ENCODE measurements at places on chromosomes 16 and 17.

- no peak for DNase-seq
These were observed 11.5 kb downstream of the CLUH start for GRCh38 chr17:2700030-2700490.

DNA sequence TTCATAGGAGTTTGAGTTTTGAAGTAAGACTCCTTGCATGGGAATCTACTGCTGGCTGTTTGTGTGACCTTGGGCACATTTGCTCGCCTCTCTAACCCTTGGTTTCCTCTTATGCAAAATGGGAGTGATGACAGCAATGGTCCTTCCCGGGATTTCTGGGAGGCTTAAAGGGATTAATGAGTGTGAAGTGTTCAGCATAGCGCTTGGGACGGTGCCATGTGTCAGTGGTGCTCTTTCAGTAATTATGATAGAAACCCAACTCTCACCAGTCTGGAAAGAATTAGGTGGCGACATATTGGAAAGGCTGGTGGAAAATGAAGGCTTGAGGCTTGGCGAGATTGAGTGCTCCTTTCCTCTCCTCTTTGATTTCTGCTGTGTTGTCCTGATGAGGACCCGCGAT lies 429.2 kb upstream of the EEF2KMT start:
- no peak for DNase-seq

- DNase-seq: peak; percentile 45
These were observed 8.8 kb downstream of the RPL19 start for GRCh38 chr17:39208893-39209292.

DNA sequence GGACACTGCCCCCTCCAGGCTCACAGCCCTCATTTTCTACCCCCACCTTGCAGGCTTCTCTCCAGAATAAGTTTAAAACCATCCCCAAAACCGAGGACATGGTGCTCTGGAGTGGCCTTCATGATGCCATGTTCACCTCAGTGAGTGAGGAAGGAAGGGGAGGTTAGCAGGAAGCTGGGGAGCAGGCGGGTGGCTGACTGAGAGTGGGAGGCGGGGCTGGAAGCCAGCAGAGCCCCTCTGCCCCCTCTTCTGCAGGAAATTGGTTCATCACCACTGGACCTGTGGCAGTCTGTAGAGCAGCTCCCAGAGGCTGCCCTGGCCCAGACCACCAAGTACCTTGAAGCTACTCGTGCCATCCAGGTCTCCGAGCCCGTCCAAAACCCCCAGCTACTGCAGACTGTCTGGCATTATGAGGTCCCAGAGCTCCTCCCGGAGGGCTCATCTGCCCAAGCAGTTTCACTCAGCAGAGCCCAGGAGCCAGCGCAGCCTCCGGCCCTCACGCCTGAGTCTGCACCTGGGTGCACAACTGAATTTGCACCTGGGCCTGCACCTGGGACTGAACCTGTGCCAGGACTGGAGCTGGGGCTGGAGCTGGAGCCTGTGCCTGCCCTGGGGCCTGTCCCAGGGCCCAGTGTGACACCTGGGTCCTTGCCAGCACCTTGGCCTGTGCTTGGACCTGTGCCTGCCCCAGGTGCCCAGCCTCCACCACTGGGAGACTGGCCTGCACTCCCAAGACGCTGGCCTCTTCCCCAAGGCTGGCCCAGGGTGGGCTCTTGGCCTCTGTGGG lies 19.0 kb downstream of the C16orf96 start:
- DNase-seq: peak; percentile 16

GRCh38 chr16:18969855-18970240 lies 13.9 kb upstream of the TMC7 start:
- DNase-seq: no peak

DNA sequence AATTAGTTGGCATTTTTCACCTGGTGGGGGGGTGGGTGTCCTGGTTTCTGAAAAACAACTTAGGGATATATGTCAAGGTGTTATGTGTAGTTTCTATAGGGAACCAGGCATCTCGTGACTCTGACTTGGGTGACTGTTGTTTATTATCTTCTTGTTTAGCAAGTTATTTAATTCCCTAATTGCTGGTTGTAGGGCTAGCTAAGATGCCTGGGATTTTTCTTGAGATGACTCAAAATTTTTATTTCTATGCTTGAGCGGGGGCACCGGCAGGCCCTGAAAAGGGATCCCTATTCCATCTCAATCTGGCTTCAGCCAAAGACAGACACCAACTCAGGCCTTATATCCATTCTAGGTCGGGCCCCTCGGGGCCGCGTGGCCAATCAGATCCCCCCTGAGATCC lies 3.2 kb downstream of the DPH1 start:
- no peak for DNase-seq

DNA sequence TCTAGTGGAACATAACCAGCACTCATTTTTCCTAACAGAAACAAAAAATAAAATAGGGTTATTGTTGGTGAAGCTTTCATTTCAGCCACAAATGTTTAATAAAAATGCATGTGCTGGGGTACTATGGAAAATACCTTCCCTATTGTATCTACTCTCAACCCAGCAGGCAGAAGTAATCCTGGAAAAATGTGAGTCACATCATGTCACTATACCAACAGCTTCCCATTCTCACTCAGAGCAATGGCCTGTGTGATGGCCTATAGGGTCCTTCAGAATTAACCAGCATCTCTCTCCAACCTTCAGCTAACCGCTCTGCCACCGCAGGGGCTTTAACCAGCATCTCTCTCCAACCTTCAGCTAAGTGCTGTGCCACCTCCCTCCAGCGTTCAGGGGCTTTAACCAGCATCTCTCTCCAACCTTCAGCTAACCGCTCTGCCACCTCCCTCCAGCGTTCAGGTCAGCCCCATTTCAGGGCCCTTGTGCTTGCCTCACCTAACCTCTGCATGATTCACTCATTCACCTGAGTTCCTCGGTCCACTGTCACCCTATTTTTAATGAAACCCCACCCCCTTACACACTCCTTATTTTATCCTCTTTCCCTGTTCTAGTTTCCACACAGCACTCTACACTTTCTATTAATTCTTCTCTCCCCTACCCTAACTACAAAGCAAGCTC lies 34.0 kb downstream of the UBE2G1 start:
- DNase-seq: no peak

GRCh38 chr17:57620576-57620975 lies 124.5 kb downstream of the CCDC182 start:
- no peak for DNase-seq

GRCh38 chr16:66903544-66904427 lies 14.9 kb downstream of the CDH16 start:
- no peak for DNase-seq

- no peak for DNase-seq
These were observed 23.3 kb upstream of the CCR7 start for GRCh38 chr17:40588552-40588951.

GRCh38 chr16:26717826-26718225 lies 348.9 kb upstream of the C16orf82 start:
- DNase-seq: no peak

- DNase-seq: no peak
These were observed 83.3 kb downstream of the TBC1D16 start for GRCh38 chr17:79952265-79952877.

DNA sequence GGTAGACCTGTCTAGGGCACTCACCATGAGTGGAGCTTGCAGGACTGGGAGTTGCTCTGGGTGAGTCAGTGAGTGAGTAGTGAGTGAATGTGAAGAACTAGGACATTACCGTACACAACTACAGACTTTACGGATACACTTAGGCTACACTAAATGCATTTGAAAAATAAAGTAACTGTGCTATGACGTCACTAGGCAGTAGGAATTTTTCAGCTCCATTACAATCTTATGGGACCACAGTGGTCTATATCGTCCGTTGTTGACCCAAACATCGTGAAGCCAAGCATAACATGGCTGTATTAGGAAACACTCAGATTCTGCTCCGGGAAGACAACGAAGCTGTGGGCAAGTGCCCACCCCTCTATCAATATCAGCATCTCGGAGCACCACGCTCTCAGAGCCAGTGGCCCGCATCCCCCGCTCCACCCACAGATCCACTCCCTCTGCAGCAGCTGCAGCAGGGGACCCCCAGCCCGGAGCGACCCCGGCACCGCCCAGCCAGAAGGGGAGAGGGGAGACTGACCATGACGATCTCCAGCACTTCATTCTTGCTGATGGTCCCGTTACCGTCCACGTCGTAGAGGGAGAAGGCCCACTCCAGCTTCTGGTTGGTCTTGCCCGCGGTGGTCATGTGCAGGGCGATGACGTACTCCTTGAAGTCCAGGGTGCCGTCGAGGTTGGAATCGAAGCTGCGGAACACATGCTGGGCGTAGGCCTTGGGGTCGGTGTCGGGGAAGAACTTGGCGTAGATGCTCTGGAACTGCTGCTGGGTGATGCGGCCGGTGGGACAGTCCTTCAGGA lies 594 bp downstream of the RCVRN start:
- no peak for DNase-seq

- DNase-seq: no peak
These were observed 14.3 kb upstream of the ARL4D start for GRCh38 chr17:43384476-43384862.

- DNase-seq: no peak
These were observed 2.6 kb downstream of the OVCA2 start for GRCh38 chr17:2044263-2044894.

GRCh38 chr17:36611345-36612072 lies 10.1 kb downstream of the MRM1 start:
- no peak for DNase-seq

- DNase-seq: no peak
These were observed 100.9 kb downstream of the C16orf95 start for GRCh38 chr16:87216148-87216840.

DNA sequence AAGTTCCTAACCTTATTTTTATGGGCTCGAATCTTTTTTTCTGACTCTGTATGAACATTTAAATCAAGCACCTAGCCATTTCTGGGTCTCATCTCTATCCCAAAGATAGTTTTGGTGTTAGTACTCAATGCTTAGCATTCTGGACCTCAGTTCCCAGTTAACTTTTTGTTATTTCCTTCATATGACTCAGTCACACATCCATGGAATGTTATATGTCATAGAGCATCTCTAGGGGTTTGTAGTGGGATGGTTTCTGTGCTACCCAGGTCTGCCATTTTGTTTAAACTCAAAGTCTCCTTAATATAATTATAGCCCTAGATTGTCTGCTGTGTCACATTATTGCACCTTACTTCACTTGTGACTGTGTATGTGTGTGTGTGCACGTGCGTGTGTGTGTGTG lies 90.1 kb downstream of the EFCAB13 start:
- no peak for DNase-seq

DNA sequence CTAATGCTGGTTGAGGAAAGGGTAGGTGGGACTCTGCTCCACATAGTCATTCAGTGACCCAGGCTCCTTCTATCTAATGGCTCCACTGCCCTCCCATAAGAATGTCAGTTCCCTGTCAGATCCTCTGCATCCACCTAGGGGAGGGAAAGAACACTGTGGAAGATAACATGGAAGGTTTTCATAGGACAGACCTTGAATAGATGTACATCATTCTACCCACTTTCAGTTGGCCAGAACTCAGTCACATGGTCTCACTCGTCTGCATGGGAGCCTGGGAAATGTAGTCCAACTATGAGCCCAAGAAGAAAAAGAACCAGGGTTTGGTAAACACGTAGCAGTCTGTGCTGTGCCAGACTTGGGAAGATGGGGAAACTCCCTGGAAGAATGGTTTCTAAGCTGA lies 27.1 kb upstream of the SCNN1B start:
- DNase-seq: no peak

GRCh38 chr17:38507921-38508569 lies 79.8 kb downstream of the ARHGAP23 start:
- no peak for DNase-seq

GRCh38 chr16:48511716-48512115 lies 98.3 kb downstream of the N4BP1 start:
- DNase-seq: no peak

- no peak for DNase-seq
These were observed 128.8 kb upstream of the ASIC2 start for GRCh38 chr17:33421933-33422332.

DNA sequence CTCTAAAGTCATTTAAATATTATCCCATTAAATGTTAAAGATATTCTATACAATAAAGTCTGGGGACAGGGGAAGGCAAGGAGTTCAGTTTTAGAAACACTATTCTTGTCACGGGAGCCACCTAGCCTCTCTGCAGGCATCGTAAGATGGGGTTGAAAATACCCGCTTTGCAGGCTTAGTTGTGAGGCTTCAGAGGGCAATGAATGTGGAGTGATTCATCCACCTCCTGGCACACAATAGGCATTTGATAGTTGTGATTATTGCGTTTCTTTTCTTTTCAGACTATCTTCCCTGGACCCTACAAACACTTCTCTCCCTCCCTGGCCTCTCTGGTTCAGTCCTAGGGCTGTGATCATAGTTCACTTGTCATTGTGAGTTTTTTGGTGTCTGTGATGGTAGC lies 19.6 kb downstream of the GLP2R start:
- no peak for DNase-seq

GRCh38 chr16:86508947-86509758 lies 1.2 kb upstream of the FOXF1 start:
- no peak for DNase-seq

- no peak for DNase-seq
These were observed 1.1 kb upstream of the TRPV3 start for GRCh38 chr17:3558603-3559269.

DNA sequence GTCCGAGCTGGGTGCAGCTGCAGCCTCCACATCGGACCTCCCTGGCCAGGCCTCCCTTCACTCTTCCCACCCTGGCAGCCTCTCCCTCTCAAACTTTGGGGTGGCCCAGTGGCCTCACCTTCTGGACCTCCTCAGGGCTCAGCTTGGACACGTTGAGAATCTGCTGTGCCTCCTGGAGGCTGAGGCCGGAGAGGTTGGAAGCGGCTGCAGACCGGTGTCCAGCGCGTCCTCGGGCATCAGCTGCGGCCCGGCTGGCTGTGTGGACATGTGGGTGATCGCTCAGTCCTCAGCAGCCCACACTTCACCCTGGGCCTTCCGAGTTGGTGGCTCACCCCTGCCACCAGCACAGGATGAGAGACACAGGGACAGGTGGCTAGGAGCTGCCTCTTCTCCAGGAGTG lies 9.9 kb downstream of the PAM16 start:
- no peak for DNase-seq

GRCh38 chr17:71084219-71084618 lies 914.9 kb downstream of the KCNJ2 start:
- DNase-seq: peak; percentile 6

GRCh38 chr16:17356243-17356933 lies 114.4 kb downstream of the XYLT1 start:
- DNase-seq: no peak

- no peak for DNase-seq
These were observed 11.5 kb downstream of the FLII start for GRCh38 chr17:18246880-18247612.

DNA sequence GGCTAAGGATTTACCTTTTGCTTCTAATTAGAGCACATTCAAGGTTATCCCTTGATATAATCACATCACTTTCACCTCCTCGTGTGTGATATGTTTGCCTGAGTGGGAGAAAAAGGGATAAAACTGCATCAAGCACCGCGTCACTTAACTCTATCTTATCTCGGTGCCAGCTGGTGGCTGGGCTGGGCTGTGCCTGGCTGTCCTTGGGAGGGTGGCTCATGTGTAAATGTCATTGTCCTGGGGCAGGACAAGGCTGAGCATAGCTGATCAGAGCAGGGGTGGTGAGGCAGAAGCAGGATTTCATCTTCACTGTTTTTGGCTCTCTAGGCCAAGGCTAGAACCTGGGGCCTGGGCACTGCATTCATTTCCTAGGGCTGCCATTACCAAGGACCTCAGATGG lies 105.3 kb downstream of the RAP1GAP2 start:
- DNase-seq: no peak
